ENCODE measurements at places on chromosomes 5 and 9.

GRCh38 chr9:81052846-81053245 lies 636.5 kb downstream of the TLE1 start:
- DNase-seq = no peak

DNA sequence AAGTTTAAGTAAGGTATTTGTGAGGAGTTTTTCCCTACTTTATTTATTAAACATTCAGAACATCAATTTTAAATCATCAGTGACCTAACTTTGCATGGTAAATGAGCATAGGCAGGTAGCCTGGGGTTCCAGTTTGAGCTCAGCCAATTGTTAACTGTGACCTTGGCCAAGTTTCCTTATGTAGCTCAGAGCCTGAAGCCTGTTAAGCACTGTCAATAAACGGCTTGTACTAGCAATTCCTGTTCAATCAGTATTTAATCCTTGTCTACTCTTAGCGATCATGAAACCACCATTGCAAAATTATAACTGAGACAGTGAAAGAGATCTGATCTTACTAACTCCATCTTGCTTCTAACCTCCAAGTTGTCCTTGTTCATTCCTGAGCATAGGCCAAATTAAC lies 4.7 kb upstream of the SOWAHA start:
- no peak for DNase-seq

GRCh38 chr5:54324651-54325271 lies 14.4 kb upstream of the ARL15 start:
- no peak for DNase-seq

GRCh38 chr9:111456529-111456928 lies 27.7 kb downstream of the ECPAS start:
- DNase-seq = no peak

DNA sequence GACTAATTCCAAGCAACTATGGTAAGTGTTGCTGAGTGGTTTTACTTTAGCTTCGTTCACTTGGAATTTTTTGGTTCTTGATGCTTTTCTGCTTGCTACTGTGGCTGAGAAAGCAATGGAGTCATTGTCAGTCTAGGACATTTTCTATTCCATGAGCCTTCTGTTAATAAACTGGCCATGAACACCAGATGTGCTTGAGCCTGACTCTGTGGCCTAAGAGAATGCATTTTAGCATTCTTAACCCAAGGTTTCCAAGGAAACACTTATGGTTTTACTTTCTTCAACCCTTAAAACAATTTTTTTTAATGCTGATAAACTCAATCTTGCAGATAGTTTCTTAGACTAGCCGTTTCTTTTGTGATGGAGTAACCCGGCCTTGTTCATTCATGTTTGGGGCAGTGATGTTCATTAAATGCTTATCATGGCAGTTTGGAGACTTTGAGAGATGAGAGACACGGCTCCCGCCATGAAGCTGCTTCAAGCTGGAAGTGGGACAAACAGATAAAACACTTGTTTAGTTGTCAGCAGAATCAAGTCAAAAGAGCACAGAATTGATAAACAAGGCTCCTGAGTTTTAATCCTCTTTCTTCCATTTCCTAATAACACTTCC lies 42.4 kb downstream of the OSTF1 start:
- no peak for DNase-seq
